ENCODE measurements at places on chromosomes 7 and 10. TPM values are rescaled to one million over a fixed set of nuclear protein-coding genes. Genes with fewer than 3 reads are reported as not detected.

DNA sequence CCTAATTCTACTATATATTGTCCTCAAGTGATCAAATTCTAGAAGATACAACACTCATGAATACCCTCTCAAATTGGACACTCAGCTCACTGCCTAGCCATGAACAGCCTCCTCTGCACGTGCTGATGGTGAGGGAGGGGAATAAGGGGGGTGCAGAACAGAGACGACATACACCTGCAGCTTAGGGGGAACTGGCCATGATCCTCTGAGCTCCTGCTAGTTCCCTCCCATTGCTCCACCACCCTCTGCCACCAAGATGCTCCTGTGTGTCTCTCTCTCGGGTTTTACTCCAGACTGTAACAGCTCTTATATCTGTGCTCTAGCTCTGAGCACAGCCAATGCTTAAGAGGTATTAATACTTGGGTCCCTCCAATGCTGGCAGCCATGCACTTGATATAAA, 70.7 kb downstream of the VOPP1 start:
- no peak for DNase-seq

The FAM241B gene
- 9.4 TPM for total RNA-seq

The SFMBT2 gene
- total RNA-seq = 20.0 TPM

The ERVW-1 gene
- total RNA-seq = not detected

DNA sequence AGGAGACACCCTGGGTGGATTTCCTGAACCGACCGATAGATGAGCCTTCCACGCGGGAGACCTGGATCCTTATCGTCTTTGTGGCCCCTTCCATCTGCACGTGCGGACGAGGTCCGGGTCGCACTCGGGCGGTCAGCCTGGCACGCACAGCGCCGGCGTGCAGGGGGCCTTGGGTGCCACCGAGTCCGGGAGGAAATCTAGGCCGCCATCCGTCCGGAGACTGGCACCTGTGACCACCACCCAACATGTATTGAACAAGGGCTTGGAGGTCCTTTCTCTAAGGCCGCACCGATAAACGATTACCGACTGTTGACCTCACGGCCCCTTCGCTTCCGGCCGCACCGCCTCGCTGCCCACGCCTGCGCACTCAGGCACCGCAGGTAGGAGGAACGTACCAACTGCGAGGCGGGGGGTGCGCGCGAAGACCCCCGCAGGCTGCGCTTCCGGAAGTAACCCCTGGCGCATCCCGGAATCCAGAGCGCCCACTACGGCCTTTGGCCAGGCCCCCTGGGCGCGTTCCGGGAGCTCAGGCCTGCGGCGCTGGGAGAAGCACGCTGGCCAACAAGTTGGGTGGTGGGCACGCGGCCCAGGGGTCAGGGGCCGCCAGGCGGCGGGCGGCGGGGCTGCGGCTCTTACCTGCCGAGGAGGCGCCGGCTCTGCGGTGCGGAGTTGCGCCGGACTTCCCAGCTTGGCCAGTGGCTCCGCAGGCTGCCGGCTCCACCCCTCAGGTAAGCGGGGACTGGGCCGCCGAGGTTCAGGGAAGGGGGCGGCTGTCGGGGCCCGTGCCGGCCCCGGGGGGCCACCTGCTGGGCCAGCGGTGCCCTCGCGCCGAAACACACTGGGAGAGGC, at the start of the genes ACTR3C and LRRC61:
ACTR3C (minus strand) TSS at position 713 of the 849 bp plus-strand sequence. CDS start 28,249 bp downstream, outside the sequence.
LRRC61 (plus strand) TSS at position 523 of the 849 bp plus-strand sequence. CDS start 13,507 bp downstream, outside the sequence.
- peak; percentile 54 for DNase-seq

DNA sequence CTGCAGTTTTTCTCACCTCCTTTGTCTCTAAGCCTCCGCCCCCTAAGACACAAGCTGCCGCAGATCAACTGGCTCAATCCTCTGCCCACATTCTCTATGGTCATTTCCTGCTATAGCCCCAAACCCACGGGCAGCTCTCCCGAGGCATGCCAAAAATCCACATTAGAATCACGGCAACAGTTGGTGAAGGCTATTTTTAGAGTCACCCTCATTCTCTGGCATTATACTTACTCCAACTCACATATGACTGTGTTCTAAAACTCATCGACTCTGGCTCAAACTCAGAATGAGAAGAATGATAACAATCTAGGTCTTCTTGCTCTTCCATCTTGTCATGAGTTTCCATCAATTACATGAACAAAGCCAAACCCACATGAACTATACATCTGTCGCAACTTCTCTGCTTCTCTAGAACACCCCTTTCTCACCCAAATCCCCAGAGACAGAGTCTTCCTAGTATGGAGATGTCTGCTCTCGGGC, 10.9 kb upstream of the KIAA1549 start:
- DNase-seq = no peak

The PHYHIPL gene
- total RNA-seq = not detected

DNA sequence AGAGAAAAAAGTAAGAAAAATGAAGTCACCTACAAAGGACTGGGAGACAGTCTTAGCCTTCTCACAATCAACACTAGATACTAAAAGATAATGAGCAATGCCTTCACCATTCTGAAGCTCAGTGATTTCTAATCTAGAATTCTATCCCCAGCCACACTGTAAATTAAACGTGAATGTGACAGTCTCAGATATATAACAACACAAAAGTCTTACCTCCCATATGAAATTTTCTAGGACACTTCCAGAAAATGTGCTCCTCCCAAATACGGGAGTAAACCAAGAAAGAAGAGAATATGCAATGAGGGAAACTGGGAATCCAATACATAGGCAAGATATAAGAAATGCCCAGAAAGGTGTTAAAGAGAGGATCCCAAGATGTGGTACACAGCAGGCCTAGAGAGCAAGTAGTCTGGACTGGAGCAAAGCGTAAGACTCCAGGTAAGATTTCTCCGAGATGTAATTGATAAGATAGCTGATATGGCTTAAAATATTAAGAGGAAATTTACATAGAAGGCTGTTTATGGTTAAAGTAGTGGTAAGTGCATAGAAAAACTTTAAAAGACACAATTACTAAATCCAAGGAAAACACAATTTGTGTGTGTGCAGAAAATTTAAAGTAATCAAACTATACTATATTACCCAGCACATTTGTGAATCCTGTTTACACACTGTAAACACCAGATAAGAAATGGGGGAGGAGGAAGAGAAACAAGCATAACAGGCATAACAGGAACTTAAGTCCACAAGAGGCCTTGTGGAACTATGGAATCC, 44.1 kb downstream of the SGMS1 start:
- DNase-seq = no peak
